ENCODE measurements at places on chromosomes 4 and X. TPM values are rescaled to one million over a fixed set of nuclear protein-coding genes. Genes with fewer than 3 reads are reported as not detected.

The FAM47E gene
- 1.0 TPM for total RNA-seq

The CENPVL3 gene
- total RNA-seq: not detected

The FAM9C gene
- under 0.01 TPM for total RNA-seq

The IL15 gene
- total RNA-seq: 14.9 TPM

The TRMT10A gene
- total RNA-seq: 11.1 TPM

The ETDB gene
- total RNA-seq: not detected

The CT45A1 gene
- not detected for total RNA-seq

The ARAP2 gene
- total RNA-seq: 3.0 TPM

The C4orf50 gene
- total RNA-seq: not detected

The RAB40A gene
- under 0.01 TPM for total RNA-seq

Measured in fibroblast of lung (primary cell).